Dorsolateral prefrontal cortex (tissue), 122 donors: ENCODE measurements at places on chromosomes 6 and 20.

GRCh38 chr20:44745122-44745597 lies 505 bp upstream of the KCNK15 start:
- DNase-seq: no peak

DNA sequence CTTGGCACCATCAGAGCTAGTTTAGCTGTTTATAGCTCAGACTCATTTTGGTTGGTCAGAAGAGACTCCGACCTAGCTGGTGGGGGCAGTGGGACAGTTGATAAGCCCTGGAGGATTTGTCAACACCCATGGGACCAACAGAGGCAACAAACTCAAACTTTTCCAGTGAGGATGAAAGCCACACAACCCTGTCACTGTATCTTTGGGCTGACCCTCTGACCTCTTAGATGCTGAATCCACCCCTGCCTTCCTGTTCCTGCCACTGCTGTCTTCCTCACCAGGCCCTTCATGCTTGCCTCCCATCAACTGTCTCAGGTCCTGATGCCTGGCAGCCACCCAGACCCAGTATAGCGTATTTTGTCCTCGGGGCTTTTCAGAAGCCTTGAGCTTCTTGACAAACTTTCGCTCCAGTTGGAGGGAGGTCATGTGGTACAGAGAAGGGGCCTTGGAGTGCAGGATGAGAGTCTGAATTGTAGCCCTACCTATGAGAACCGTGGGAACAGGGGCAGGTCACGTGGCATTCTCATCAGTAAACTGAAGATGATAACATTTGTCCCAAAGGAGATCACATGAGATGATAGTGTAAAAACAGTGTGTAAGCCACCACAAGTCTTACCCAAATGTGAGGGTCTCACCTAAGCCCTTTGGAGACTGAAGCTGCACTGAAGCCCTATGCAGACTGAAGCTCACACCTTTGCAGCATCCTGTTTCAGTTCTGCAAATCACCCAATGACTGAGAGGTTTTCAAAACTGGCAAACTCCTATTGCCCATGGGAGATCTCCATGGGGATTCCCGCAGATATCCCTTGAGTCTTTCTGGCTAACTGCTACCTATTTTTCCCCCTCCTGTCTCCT lies 72.0 kb upstream of the F13A1 start:
- DNase-seq: no peak

- DNase-seq: no peak
Observed at GRCh38 chr20:227439-228105, 514 bp downstream of the DEFB129 start.

GRCh38 chr20:49006446-49006980 lies 39.6 kb upstream of the CSE1L start:
- no peak for DNase-seq

- no peak for DNase-seq
Observed at GRCh38 chr20:15889061-15889460, 684.2 kb downstream of the KIF16B start.

- no peak for DNase-seq
Observed at GRCh38 chr6:147060636-147061035, 143.6 kb upstream of the STXBP5 start.

- no peak for DNase-seq
Observed at GRCh38 chr20:24842274-24842917, 106.7 kb upstream of the CST7 start.

GRCh38 chr6:164628302-164628931 lies 681.0 kb downstream of the C6orf118 start:
- no peak for DNase-seq

- no peak for DNase-seq
Observed at GRCh38 chr6:3229566-3230178, 2.2 kb upstream of the TUBB2B start.

GRCh38 chr6:63975699-63976098 lies 340.1 kb downstream of the PHF3 start:
- DNase-seq: no peak

GRCh38 chr6:155274106-155274505 lies 10.3 kb downstream of the CLDN20 start:
- no peak for DNase-seq

- no peak for DNase-seq
Observed at GRCh38 chr6:156976216-156977127, 199.3 kb downstream of the ARID1B start.

GRCh38 chr6:63475707-63476106 lies 96.6 kb upstream of the LOC128125822 start:
- no peak for DNase-seq

DNA sequence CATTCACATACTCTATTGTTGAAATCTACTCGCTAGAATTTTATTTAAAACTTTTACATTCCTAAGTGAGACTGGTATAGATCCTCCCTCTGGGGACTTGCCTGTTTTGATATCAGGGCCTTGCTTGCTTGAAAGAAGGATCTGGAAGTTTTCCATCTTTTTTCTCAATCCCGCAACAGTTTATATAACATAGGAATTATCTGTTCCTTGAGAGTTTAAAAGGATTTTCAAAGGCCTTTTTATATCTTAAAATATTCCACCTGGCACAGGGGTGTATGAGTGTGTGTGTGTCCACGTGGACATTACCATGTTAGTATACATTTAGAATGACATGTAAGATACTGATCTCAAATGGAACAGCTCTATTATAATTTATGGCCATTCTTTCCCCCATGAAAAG lies 96.3 kb downstream of the TRERF1 start:
- DNase-seq: no peak

GRCh38 chr20:49627329-49627761 lies 59.4 kb upstream of the PTGIS start:
- DNase-seq: no peak

GRCh38 chr20:57236813-57237584 lies 29.4 kb downstream of the BMP7 start:
- no peak for DNase-seq

GRCh38 chr6:87698547-87699006 lies 3.5 kb downstream of the AKIRIN2 start:
- no peak for DNase-seq

GRCh38 chr6:16069222-16069621 lies 59.7 kb upstream of the MYLIP start:
- DNase-seq: no peak

- peak; percentile 89 for DNase-seq
Observed at GRCh38 chr6:33288921-33289783, at the start of the genes PFDN6 and WDR46. PFDN6 (plus strand) TSS chr6:33289601; CDS start chr6:33289857, 256 bp downstream. WDR46 (minus strand) TSS chr6:33289239; CDS start chr6:33289170, 69 bp downstream.

DNA sequence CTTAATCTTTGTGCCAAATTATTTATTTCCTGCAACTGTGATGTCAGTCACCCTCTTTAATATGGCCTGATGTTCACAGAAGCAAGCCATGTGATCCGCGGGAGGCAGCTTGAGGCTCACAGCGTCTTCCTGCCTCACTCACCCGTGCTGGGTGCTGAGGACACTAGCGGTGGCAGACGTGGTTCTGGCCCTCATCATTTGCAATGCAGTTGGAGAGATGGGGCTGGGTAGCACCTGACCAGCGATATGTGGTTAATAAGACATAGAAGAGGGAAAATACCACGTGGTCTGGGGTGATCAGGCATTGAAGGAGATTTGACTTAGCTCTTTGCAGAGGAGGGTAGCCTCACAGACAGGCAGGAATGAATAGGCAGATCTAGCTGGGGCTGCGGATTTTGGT lies 264.7 kb downstream of the TMEM242 start:
- DNase-seq: no peak

- DNase-seq: no peak
Observed at GRCh38 chr6:136990754-136991153, 54.0 kb downstream of the IL20RA start.

DNA sequence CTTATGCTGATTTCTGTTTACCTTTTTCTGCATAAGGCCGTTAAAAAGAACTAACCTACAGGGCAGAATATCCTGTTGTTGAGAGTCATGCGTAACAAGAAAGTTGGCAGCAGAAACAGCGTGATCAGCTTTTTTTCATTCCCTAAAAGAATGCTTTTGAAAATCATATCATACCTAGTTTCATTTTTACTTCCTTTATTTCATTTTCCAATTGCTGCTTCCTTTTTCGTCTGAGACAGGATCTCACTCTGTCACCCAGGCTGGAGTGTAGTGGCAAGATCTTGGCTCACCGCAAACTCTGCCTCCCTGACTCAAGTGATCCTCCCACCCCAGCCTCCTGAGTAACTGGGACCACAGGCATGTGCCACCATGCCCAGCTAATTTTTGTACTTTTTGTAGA lies 4.1 kb downstream of the CALHM6 start:
- no peak for DNase-seq

- no peak for DNase-seq
Observed at GRCh38 chr6:43613721-43614395, 15.2 kb downstream of the GTPBP2 start.

DNA sequence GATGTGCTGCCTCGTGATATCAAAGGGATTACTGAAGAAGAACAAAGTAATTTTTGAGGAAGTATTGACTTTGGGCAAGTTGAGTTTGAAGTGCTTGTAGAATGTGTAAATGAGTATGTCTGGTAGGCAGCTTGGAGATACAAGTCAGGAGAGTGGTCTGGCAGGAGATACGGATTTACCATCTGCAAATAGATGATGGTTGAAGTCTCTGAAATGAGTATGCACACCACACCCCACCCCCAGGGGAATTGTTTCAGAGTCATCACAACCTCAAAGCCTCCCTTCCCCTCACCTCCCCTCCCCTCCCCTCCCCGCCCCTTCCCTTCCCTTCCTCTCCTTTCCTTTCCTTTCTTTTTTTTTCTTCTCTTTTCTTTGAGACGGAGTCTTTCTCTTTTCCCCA lies 16.4 kb upstream of the MCUR1 start:
- DNase-seq: no peak

- DNase-seq: peak; percentile 7
Observed at GRCh38 chr6:42748203-42748898, 2.4 kb upstream of the TBCC start.

GRCh38 chr6:52663120-52663935 lies 7.6 kb upstream of the TMEM14A start:
- DNase-seq: no peak

DNA sequence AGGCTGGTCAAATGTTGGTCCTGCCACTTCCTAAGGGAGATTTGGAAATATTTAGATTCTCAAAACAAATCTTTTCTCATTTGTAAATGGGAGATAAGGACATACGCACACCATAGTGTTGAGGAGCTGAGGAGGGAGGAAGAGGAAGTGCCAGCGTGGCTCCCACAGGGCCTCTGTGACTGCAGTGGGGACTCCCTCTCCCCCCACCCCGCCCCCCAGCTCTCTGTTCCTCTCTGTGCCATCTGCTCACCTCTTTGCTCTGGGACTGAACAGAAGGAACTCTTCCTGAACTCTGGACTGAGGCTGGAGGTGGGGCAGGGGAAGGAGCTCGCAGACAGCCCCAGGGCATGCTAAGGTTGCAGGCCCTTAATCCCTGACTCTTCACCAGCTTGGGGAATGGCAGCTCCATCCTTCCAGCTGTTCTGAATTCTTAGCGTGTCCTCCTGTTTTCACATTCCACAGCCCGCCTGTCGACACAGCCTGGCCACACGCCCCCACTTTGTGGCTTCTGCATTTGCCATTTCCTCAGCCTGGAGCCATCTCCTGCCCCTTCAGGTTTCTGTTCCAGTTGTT lies 11.4 kb downstream of the DDX27 start:
- DNase-seq: peak; percentile 47

- DNase-seq: no peak
Observed at GRCh38 chr20:17723301-17723691, 23.5 kb downstream of the BANF2 start.

DNA sequence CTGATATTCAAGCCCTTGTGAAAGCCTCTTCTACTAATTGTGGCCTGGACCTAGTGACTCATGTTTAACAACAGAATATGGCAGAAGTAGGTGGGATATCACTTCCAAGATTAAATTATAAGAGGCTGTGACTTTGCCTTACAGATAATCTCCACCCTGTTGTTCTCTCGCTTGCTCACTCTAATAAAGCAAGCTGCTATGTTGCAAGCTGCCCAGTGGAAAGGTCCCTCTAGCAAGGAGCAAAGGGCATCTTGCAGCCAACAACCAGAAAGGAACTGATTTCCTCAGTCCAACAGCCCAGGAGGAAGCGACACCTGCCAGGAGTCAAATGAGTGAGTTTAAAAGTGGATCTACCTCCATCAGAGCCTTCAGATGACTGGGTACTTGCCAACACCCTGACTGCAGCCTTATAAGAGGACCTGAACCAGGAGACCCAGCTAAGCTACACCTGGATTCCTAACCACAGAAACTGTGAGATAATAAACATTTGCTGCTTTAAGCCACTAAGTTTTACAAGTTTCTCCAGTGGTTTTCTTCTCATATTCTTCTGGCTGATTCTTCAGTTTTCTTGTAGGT lies 112.6 kb downstream of the FRK start:
- no peak for DNase-seq

DNA sequence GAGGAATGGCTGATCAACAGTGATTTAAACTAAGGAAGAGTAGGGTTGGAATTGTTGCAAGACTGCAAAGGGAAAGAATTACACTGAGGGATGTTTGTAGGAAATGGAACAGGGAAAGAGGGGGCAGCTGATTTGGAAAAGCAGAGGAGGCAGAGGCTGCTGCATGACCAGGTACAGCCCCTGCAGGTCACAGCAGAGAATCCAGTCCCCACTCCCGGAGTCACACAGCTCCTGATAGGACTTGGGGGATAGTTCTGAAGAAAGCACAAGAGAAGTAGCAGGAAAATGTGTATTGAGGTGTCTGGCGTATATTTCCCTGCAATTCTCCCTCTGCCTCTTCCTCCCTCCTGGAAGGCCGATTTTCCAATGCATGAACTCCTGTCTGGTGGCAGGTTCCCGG lies 92.5 kb upstream of the PDE10A start:
- DNase-seq: no peak

DNA sequence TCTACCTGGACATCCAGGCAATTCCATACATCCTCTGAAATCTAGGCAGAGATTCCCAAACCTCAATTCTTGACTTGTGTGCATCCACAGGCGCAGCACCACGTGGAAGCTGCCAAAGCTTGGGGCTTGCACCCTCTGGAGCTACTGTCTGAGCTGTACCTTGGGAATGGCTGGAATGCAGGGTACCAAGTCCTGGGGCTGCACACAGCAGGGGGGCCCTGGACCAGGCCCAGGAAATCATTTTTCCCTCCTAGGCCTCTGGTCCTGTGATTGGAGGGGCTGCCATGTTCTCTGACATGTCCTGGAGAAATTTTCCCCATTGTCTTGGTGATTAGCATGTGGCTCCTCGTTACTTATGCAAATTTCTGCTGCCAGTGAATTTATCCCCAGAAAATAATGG lies 391.9 kb upstream of the CHD6 start:
- no peak for DNase-seq

DNA sequence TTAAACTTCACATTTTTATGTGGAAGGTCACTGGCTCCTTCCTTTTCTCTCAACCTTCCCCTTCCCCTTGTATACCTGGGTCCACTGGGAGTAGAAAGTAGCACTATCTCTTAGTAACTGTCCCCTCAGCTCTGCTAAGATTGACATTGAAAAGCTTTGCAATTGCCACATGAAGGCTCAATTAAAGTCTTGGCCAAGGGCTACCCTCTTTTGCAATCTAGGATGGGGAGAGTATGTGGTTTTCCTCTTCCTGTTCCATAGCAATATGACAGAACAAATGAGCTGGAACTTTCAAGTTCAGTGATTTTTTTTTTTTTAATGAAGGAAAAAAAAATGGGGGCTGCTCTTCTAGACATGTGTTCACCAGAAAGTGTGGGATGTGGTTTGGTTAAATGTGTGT lies 37.1 kb downstream of the PROKR2 start:
- no peak for DNase-seq

- DNase-seq: no peak
Observed at GRCh38 chr6:154815938-154816820, 83.0 kb downstream of the SCAF8 start.
